LHCN-M2 (cell line): ENCODE measurements at places on chromosomes 5 and 9. TPM values are rescaled to one million over a fixed set of nuclear protein-coding genes. Genes with fewer than 3 reads are reported as not detected.

GRCh38 chr5:36177154-36177553, 25.2 kb downstream of the SKP2 start:
- no peak for DNase-seq

GRCh38 chr5:113678924-113679575, 165.6 kb downstream of the YTHDC2 start:
- peak; percentile 39 for DNase-seq

DNA sequence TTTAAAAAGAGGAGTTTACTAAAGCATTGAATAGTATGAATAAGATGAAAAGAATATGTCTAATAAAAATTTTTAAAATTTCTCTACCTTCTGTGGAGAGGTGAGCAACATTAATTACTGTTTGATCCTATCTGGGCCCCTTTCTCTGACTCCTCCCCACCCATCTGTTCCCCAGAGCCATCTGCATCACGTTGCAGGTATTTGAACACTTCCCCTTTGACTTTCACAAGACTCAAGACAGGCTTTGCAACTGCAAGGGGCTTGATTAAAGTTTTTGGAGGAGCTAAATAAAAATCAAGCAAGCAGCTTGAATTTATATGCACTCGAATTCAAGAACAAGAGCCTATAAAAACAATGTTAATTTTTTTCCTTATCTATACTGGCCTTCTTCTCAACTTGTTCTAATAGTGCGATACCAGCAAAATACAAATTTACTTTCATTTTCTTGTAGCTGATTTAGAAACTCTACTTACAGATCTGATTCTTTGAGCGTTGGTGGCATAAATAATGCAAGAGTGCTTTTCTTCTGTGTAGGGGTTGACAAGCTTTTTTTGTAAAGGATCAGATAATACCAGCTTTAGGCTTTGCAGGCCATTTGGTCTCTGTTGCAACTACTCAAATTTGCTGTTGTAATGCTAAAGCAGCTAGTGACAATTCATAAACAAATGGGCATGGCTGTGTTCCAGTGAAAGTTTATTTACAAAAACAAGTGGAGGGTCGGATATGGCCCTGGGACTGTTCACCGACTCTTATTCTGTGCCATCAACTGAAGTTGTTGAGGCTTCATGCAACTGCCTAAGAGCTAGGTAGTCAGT, 21.2 kb downstream of the TXNDC8 start:
- no peak for DNase-seq

The PFN3 gene
- not detected in 2 replicates for total RNA-seq

DNA sequence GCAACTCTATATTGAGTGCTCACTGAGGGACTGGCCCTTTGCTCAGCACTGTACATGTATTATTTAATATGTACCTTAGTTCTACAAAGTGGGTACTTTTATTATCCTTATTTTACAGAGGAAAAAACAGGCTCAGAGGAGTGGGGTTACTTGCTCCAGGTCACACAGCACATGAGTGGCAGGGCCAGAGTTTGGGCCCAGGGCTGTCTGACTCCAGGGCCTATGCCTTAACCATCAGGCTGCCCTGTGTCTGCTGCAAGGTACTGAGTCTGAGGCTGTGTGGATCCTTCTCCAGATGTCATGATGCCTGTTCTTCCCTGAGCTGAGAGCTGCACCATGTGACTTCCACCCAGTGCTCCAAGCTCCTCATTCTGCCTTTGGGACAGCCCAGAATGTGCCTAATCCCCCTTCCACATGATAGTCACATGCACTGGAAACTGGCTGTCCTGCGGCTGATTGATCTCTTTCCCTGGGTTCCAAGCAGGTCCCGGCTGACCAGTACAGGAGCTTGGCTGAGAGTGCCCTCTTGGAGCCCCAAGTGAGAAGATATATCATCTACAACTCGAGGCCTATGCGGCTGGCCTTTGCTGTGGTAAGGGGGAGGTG, 15.4 kb downstream of the TMEM268 start:
- DNase-seq: no peak
